ENCODE measurements at places on chromosomes 3 and 15.

DNA sequence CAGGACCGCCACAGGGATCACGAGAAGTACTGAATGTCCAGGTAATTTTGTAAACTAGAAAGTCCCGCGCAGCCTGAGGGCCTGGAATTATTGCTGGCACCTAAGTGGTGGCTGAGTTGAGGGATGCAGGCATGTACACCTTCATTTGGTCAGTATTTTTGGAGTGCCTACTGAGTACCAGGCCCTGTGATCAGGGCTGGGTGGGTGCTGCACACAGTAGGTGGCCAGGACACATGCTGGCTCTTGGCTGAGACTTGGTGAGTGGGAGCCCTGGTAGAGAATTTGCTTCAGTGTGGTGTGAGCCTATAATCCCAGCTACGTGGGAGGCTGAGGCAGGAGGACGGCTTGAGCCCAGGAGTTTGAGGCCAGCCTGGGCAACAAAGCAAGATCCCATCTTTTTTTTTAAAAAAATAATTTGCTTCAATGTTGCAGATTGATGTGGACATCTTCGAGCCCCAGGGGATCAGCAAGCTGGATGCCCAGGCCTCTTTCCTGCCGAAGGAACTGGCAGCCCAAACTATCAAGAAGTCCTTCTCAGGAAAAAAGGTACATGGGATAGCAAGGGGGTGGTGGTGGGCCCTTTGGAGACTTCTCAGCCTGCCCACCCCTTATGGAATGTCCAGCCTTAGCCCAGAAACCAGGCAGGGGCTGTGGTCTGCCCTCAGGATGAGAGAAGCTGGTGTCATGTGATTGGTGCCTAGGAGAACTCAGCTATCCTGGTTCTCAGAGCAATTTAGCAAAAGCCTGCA lies 2.6 kb downstream of the ITIH1 start:
- no peak for DNase-seq

GRCh38 chr15:48175126-48175525 lies 3.0 kb downstream of the MYEF2 start:
- DNase-seq, result no peak

- no peak for DNase-seq
Observed at GRCh38 chr3:40653001-40653400, 128.2 kb downstream of the ZNF621 start.

DNA sequence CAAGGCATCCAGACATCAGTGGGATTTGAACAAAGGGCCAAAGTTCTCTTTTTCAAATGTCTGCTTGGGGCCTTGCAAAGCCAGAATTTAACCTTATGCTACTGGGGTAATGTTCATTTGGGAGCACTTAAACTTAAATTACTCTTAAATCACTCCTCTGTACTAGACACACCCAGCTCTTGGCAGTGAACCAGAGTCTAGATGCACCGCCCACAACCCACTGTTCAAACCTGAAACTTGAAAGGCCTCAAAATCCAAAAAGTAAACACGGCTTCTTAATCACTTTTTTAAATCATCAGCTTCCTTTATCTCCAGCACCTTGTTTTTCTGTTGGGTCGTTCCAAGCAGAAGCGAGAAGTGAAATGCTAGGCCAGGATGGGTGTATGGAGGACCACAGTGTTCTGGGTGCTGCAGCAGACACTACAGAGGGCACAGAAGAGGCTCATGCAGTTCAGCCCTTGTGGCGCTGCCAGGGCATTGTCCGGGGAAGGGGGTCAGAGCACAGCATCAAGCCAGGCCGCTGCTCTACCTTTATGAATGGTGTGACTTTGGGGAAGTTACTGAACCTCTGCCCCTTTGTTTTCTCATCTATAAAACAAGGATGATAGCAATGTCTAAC lies 28.8 kb downstream of the MECOM start:
- DNase-seq, result no peak

GRCh38 chr3:57110798-57111197 lies 50.3 kb downstream of the SPATA12 start:
- DNase-seq, result no peak

DNA sequence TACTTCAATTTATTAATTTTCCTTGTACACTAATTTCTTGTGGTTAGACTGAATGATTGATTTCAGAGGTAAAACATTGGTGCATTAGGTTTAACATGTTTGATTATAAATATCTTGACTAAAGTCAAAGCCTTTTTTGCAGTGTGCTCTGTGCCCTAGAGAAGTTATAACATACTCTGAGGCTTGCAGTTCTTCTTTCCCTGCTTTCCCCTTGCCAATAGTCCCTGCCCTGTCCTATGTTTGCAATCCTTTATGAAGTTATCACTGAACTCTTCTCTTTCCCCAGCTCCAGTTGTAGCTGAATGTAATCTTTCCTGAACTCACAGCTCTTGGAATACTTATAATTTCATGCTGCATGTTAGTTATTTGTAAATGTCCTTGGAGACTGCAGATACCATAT lies 35.6 kb downstream of the USP3 start:
- no peak for DNase-seq

GRCh38 chr3:11118181-11118682 lies 36.1 kb upstream of the HRH1 start:
- DNase-seq, result no peak

Data from stimulated activated CD8-positive, alpha-beta memory T cell treated with anti-CD3 and anti-CD28 coated beads, Interleukin-12 subunit alpha, Interleukin-12 subunit beta, amount 100 ng/mL, for 4 hours (primary cell).